SJCRH30 (cell line): ENCODE measurements at places on chromosomes 12 and 14.

GRCh38 chr14:53979747-53980642, 23.4 kb upstream of the BMP4 start:
- DNase-seq = peak; percentile 69

GRCh38 chr12:78324234-78324633, 493.5 kb downstream of the NAV3 start:
- no peak for DNase-seq

DNA sequence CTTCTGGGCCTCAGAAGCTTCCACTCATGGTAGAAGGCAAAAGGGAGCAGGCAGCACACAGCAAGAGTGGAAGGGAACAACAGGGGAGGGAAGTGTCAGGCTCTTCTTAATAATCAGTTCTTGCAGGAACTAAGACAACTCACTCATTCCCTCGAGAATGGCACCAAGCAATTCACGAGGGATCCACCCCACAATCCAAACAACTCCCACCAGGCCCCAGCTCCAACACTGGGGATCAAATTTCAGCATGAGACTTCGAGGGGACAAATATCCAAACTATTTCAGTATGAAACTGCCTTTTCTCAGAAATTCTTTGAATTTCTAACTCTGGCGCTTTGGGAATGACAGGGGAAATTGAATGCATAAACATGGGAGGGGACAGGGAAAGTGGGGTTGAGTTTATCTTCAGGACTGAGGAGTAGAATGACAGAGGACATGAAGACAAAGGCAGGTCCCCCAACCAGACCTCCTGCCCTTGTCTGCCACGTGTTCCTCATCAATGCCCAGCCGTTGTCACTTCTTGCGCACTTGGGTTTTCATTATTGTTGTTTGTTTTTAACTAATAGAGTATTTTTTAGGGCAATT, 24.6 kb upstream of the APOF start:
- no peak for DNase-seq

DNA sequence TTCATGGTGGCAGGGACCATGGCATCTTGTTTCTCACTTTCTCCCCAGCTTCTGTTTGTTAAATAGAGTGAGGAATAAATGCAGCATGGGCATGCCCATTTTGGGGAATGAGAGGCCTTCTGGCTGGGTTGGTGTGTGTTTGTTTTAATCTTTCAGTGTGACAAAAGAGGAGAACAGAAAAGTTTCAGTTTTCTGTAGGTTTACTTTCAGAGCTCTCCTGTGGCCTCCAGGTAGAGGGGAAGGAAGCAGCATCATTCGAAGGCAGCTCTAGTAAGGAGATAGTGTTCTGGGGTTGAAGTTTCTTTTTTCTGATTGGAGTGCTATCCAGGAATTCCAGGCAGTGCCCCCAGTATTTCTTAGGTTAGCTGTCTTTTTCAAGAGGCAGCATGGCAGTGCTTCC, 15.3 kb downstream of the MSRB3 start:
- no peak for DNase-seq

DNA sequence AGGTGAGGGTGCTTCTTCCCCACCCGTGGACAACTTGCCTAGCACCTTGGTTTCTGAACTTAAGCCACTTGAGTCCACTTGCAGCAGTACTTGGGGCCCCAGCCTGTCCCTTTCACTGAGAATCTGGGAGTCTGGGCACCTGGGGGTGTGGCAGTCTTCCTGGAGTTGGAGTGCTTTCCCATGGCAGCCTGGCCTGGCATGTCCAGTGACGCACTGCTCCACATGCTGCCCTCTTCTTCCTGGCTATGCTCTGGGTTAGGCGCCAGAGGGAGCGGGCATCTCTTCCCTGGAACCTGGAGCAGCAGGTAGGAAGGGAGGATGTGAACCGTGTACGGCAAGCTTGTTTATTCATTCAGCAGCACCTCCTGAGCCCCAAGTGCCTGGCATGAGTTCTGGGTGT, 76.4 kb downstream of the PAPOLA start:
- DNase-seq = no peak

DNA sequence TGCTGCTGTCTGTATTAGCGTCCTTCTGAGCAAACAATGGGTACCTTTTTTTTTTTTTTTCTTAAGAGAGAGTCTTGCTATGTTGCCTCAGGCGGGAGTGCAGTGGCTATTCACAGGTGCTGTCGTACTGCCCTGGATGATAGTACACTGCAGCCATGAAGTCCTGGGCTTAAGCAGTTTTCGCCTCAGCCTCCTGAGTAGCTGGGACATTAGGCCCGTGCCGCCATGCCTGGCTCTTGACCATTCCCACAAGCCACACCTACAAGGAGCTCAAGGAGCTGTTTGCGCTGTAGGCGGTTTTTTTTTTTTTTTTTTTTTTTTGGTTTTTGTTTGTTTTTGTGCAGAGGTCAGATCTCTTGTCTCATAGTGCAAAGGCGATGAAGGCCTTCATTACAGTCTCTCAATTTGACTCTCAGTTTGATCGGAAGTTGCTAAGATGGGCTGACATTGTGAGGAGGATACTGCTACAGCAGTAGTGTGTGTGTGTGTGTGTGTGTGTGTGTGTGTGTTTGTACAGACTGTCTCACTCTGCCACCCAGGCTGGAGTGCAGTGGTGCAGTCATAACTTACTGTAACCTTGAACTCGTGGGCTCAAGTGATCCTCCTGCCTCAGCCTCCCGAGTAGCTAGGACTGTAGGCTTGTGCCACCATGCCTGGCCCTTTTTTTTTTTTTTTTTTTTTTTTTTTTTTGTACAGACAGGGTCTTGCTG, 34.2 kb downstream of the TRAF3 start:
- no peak for DNase-seq

- DNase-seq = no peak
Observed at GRCh38 chr12:17652436-17652835, 437.6 kb downstream of the RERGL start.

GRCh38 chr12:100359822-100360221, 2.9 kb downstream of the SLC17A8 start:
- DNase-seq = peak; percentile 4

GRCh38 chr12:122928404-122929147, 32.7 kb upstream of the VPS37B start:
- DNase-seq = peak; percentile 98

GRCh38 chr14:35257809-35258208, 34.4 kb upstream of the PSMA6 start:
- no peak for DNase-seq

GRCh38 chr12:87518036-87518435, 511.2 kb downstream of the C12orf50 start:
- DNase-seq = no peak

DNA sequence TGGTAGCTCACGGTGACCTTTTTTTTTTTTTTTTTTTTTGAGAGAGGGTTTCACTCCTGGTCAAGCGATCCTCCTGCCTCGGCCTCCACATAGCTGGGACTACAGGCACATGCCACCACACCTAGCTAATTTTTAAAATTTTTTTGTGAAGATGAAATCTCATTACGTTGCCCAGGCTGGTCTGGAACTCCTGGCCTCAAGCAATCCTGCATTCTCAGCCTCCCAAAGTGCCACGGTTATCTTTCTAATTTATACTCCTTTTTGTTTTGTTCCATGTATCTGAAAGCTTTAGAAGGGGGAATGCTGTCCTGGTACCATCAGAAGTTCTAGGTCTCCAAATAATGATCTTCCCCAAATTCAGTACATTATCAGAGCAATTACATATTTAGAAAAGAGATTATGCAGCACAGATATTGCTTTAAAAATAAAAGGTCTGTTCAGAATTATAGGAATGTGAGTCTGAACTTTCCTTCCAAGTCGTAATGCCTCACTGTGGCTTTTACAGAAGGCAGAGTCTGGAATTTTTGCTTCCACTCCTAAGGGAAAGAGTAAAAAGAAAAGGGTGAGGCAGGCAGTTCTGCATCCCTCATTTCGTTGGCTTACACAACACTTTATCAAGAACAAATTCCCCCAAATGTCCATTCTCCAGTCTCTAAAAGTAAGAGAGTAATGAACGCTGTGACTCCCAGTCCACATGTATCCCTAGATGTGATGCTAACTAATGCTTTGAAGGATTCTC, 73.0 kb downstream of the GCH1 start:
- no peak for DNase-seq

DNA sequence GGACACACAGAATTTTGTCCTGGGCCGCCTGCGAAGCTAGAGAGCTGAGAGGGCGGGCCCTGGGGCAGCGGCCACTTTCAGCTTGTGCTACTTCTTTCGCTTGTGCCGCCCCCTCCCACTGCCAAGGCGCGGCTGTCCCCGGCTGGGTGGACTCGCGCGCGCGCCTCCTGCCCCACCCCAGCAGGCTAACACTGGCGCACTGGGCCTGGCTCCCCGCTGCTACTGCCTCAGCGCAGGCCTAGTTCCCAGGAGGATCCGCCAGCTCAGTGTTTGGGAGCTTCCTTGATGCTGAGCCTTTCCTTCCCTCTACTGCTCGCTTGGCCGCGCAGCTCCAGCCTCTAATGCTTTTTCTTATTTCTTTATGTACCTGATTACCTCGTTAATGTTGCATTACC, 27.4 kb upstream of the METAP2 start:
- DNase-seq = no peak

DNA sequence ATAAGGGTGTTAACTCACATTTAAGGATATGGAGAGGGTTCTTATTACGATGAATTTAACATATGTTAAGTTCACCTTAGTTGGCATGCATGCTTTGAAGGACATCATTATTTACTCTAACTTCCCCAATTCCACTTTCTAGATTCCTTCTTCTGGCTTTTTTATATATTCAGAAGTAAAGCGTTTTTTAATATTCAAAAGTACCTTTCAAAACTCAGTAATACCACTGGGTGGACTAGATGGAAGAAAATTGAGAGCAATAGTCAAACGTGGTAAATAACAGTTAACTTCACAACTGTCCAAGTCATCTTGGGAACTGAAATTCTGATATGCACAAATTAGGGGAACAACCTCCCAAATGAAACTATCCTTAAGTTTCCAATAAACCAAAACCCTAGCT, 9.1 kb downstream of the SINHCAF start:
- no peak for DNase-seq

GRCh38 chr14:90649083-90649482, 167.1 kb downstream of the TTC7B start:
- no peak for DNase-seq

DNA sequence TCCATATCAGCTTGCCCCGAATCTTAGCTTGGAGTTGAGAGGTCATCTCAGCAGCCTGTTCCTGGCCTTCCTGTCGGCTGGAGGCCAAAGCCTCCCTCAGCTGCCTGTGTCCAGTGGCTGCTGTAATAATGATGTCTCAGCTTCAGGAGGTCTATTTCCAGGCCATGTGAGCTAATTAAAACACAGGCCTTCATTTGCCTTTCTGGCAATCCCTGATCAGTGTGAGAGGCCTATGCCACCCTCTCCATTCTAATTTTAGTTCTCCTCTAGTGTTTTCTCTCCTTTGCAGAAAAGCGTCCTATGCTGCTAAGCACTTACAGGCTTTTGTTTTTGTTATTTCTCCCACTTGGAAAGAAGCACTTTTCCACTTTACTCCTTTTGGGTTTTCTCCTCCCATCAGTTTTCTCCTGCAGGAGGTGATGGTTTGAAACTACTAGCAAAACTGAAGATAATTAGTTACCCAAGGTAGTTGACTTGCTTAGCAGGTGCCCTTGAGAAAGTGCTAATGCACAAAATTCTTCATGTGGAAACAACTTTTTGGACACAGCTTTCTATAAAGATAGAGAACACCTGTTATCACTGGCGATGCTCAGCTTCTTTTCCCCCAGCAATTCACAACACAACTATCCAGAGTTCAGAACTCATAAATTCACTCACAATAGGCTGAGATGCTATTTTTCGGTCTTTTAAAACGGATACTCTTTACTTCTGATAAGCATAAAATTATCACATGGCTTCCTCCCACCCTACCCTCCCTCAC, 255.3 kb upstream of the GARIN6 start:
- no peak for DNase-seq

- DNase-seq = no peak
Observed at GRCh38 chr14:61262082-61262481, 19.1 kb downstream of the TMEM30B start.

- peak; percentile 87 for DNase-seq
Observed at GRCh38 chr12:93784339-93785086, 107.3 kb downstream of the CRADD start.

- peak; percentile 74 for DNase-seq
Observed at GRCh38 chr14:69877492-69877891, 1.7 kb upstream of the SMOC1 start.

DNA sequence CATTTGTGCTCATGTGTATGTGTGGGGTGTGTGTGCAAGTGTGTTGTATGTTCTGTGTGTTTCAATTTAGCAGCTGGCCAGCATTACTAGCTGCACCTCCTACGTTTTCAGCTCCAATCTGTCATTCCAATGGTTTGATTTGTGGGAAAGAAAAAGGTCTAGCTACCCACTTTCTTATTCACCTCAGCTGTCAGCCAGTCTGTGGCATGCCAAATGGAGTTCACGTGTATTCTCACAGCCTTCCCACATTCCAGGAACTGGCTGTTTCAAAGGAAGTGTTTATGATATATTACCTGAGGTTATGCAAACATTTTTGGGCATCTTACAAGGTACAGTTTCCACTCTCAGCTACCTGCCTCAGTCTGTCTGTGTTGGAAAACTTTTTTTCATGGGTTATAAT, 220.2 kb upstream of the CPNE8 start:
- DNase-seq = no peak

- no peak for DNase-seq
Observed at GRCh38 chr14:35392103-35392502, 12.4 kb downstream of the NFKBIA start.

DNA sequence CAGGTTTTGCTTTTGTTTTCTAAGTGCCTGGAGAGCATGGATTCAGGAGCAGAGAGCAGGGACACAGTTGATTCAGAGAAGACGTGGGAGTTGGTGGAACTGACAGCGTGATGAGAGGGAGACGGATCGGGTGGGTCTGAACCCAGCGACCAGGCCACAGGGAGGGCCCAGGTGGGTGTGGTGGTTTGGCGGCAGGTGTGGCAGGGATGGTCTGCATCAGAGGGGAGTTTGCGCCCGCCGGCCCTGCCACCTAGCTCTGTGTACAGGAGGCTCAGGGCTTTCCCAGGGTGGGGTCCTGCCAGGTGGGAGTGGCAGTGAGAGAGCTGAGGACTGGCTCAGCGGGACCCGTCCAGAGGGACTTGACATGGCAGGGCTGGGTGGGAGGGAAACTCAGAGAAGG, 33.3 kb upstream of the DIO3 start:
- DNase-seq = no peak

- peak; percentile 35 for DNase-seq
Observed at GRCh38 chr12:93526786-93527428, 45.6 kb upstream of the SOCS2 start.

DNA sequence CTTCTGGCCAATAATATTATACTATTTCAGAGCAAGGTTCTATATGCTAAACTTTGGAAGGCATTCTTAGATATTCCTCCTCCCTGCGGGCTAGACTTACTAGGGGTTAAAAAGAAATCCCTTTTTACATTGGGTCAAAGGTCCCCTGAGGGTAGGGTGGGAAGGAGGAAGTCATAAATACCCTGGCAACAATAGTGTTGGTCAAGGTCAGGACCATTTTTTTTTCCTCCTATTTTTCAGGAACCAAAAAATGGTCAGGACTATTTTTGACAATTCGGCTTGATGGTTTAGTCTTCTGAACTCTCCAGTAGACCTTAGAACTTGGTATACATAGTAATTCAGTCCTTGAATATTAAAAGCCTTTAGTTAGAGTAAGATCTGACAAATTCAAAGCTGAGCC, 4.5 kb upstream of the NANOG start:
- DNase-seq = no peak

- DNase-seq = no peak
Observed at GRCh38 chr12:131575371-131575770, 135.5 kb upstream of the SFSWAP start.

GRCh38 chr12:68745904-68746571, at the start of gene SLC35E3:
Gene SLC35E3 (plus strand): TSS chr12:68746176. CDS start chr12:68746378, 202 bp downstream.
- peak; percentile 95 for DNase-seq
